AG10803 (cell line): ENCODE measurements at places on chromosomes 3 and 15.
A peak's percentile ranks its signal among the peaks of the same experiment; 100 is the strongest.

DNA sequence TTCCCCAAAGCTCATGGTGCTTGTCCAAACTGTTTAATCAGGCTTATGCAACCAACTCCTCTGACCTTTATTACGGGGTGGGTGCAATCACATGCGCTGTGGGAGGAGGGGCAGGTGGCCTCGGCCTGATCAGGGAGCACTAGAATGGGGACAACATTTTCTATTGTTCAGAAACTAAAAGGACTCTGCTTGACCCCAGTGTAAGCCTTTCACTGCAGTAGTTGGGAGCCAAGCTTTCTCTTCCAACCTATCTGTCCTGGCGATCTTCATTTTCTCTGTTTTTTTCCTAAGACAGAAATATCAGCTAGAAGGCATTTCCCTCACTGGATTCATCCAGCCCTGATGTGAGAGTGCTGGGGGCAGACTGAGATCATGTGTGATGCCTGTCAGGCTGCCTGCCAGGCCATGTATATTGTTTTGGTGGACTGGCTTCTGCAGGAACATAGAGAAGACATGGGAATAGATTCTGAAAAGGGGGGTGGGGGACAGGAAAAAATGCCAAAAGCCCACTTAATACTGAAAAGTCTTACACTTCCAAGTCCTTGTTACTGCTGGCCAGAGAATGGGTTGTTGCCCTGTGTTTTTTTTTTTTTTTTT lies 627.0 kb upstream of the TBL1XR1 start:
- DNase-seq = peak; percentile 58

- DNase-seq = no peak
Observed at GRCh38 chr3:136255672-136256406, 5.7 kb downstream of the PCCB start.

DNA sequence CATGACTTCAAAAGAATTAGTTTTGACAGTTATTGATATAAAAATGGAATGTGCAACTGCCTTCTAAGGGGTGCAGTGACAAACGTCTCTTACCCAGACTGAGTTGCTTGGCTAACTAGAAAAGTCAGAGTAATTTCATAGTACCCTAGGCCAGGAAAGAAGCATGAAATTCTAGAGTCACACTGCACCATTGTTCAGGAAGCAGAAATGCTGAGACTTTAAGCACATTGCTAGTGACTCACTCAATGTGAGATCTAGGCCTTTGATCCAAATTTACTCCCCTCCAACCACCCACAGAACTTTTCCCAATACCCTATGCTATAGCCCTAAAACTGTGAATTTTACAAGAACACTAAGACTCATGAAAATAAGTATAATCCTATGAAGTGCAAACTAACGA lies 110.8 kb downstream of the DUT start:
- DNase-seq = no peak

- DNase-seq = peak; percentile 36
Observed at GRCh38 chr3:171055336-171056178, 29.0 kb upstream of the SLC2A2 start.

- no peak for DNase-seq
Observed at GRCh38 chr3:127760361-127760760, 62.0 kb downstream of the MGLL start.

- DNase-seq = no peak
Observed at GRCh38 chr15:90910441-90911301, 7.6 kb downstream of the MAN2A2 start.

- DNase-seq = no peak
Observed at GRCh38 chr15:69554279-69554961, 101.8 kb downstream of the RPLP1 start.

- DNase-seq = peak; percentile 59
Observed at GRCh38 chr3:50147861-50148260, 7.3 kb upstream of the SEMA3F start.

DNA sequence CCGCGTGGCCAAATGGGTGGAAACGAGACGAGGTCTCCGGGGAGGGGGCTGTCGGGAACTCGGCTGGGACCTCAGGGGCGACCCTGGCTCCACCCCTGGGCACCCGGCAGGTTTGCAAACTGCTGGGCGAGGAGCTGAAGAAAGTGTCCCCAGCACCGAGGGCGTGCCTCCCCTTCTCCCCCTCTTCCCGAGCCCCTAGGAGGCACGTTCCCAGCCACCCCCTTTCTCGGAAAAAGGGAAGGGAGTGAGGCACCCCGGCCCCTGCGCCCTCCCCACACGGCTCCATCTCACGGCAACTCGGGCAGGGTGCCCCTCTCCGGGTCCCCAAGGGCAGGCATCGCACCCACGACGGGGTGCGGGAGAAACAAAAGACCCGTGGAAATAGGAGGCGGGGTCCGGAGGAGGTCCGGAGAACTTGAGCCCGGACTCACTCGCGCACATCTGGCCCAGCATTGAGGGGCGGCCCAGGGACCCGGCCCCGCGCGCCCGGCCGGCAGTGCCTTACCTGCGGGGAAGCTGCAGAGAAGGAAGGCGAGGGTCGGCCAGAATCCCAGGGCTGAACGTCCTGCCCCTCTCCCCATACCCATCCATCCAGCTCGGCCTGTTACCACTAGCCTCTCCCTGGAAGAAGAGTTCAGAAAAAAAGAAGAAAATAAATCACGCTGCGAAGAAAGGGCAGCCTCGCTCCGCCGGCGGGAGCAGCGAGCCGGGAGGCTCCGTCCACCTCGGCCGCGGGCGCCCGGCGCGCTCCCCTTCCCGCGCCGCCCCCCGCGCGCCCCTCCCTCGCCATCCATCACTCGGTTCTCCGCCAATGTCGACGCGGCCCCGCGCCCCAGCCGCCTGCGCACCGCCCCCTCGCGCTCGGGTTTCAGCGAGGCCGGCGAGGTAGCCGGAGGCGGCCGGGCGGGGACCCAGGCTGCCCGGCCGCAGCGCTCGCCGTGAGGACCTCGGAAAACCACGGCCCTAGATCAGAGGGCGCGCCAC lies 16.3 kb downstream of the RGMA start:
- peak; percentile 60 for DNase-seq

GRCh38 chr15:95303713-95304112 lies 1026.8 kb upstream of the NR2F2 start:
- DNase-seq = no peak

DNA sequence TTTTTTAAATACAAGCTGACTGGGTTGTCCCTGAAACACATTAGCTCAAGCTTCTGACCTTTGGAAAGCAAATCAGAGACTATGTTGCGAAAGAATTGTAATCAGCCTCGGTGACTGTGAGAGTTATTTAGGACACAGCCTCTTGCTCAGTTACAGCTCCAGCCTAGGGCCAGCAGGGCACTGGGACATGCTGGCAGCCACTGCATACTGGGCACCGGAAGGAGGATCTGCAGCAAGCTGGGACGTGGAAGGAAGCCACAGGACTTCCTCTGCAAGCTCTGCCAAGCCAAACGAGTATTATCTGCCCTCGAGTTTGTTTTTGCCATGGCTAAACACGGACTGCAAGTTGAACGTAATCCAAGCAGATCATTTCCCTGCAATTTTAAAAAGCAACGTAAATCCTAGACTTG lies 24.4 kb upstream of the COPG1 start:
- peak; percentile 82 for DNase-seq

DNA sequence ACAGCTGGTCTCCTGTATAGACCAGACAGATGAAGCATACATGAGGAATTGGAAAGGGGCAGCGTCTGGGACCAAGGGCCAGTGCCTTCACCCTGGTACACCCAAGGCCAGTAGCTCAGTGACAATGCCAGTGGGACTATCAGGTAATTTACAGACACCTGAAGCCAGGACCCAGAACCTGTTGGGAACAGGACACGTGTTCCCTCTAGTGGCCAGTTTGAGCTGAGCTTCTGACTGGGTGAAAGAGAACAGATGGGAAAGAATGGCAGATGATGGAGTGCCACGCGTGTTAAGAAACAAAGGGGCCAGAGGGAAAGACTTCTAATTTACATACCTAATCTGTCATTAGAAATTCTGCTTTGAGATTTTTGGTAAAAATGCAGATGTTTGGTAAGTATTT lies 5.1 kb upstream of the SLC25A38 start:
- DNase-seq = peak; percentile 9

DNA sequence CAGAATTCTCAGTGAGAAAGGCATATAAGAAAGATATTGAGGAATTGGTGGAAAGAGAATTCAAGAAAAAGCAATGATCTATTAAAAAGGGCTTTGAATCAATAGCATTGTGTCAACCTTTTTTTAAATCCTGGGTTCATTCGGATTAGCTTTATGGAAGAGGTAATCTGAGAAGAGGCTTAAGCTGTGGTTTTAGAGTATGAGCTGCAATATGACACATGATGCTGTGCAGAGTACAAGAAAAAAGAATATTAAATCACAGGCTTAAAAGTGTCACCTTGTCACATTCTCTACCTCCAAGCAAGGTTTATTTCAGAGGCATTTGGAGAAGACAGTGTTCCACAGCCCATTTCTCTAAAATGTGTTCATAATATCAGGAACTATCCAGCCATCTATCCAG lies 128.9 kb downstream of the RTP4 start:
- DNase-seq = no peak

GRCh38 chr15:99480016-99480810 lies 85.6 kb upstream of the MEF2A start:
- DNase-seq = no peak

GRCh38 chr15:52523192-52523591 lies 5.5 kb downstream of the MYO5A start:
- DNase-seq = peak; percentile 95

GRCh38 chr3:165225604-165226003 lies 29.4 kb upstream of the SLITRK3 start:
- no peak for DNase-seq

DNA sequence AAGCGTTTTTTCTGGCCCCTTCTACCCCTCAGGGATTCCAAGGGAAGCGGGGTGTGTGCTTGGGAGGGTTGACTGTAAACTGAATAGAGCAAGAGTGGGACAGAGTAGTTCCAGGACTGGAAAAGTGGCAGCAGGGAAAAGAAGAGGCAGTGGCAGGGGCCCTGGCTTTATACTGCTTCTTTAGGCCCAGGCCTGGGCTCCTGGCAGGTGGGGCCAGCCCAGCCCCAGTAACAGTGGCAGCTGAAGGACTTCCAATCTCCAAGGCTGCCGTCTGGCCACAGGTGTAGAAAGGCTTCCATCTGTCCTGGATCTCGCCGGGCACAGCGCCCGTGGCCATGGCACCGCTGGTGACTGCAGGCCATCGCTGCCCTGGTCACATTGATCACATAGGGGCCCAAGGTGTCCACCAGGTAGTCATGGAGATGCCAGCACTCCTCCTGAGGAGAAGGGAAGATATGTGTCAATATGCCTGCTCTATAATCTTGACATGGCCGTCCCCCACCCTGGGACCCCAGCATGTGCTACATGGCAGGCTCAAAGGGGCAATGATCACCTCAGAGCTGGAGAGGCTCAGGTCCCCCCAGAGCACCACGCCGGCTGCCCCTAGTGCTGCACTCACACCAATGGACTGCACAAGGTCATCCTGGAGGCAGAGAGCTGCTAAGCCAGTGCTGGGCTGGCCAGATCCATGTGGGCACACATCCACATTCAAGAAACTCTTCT lies 1.0 kb upstream of the IFRD2 start:
- no peak for DNase-seq

DNA sequence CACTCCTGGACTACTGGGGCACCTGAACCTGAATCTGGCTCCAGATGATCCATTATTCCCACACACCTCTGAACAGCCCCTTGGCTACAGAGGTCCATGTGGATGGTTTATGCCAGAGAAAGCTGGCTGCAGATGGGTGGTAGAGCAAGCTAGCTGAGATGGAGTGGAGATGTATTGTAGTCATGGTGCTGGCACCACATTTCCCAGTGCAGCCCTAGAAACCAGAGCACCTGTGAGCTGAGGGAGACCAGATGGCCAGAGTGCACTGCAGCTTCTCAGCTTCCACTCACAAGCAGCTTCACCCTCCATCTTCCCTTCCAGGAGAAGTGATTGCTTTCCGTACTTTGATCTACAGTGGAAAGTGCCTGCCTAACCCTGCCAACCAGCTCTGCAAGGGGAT lies 29.9 kb downstream of the RBP1 start:
- DNase-seq = no peak

DNA sequence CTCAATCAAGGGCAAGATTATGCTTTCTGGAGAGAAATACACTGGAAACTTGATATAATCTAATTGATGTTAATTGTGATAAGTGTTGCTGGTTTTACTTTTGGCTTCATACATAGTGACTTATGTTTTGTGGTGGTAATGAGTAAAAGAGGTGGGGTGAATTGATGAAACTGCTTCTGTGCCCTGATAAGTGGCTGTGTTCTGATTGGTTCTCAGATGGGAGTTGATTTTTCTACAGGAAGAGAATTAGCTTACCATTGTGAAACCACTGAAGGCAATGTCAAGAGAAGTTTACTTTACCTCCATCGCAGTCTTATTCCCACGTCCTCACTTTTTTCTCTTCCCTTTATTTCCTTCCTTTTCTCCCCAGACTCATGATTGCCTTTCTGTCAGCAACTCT lies 23.8 kb downstream of the TMEM45A start:
- no peak for DNase-seq

GRCh38 chr3:155995525-155996370 lies 124.6 kb upstream of the KCNAB1 start:
- peak; percentile 61 for DNase-seq

DNA sequence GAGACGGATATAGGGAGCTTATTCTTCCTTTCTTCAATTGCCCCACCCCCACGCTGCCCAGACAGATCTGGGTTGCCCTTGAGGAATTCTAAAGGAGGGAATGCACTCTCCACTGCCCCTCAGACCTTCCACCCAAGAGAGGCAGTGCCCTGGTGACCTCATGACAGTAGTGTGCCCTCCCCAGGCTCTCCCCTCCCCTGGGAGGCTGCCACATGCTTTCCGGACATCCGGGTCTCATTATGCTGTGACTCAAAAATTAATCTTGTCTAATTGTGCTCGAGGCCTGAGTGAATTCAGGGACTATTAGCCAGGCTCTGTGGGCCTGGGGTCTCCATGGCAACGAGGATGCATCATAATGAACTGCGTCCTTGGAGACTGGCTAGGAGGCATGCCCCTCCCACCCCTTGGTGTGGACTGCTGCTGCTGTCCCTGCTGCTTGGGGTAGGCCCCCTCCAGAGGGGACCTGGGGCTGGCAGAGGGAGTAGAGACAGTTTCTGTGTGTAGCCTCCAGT lies 20.8 kb downstream of the CORO2B start:
- DNase-seq = peak; percentile 78

DNA sequence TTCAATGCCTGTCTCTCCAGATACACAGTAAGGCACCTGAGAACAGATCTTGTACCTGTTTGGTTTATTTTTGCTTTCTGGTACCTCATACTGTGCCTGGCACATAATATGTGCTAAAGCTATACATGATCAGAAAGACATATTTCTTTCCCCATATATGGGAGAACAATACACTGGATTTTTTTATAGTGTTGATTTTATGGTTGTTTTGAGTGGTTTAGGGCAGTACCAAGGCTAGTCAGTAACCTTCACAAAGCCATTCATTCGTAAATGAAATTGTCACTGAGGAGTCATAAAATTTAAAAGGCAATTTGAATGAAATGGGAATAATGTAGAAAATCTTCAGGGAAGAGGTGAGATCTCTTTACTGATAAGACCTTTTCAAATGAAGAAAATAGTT lies 810.2 kb downstream of the TUSC7 start:
- DNase-seq = no peak

- peak; percentile 16 for DNase-seq
Observed at GRCh38 chr15:57323806-57324589, 52.3 kb upstream of the CGNL1 start.

DNA sequence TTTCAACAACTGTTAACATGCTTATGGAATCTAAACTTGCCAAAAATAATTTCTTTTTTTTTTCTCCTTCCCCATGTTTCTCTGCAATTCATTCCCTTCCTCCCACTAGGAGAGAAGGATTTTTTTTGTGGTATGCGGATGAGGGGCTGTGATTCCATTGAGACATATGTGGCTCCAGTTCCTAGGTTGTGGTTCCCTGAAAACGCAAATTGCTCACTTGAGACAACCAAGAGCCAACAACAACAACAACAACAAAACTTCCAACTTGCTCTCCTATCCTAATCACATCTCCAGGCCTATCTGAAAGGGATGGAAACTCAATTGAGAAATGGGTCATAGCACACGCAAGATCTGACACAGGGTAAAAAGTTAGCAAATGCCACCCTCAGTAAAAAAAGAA lies 406.5 kb upstream of the TGFBR2 start:
- peak; percentile 45 for DNase-seq
